ENCODE measurements at places on chromosomes 1 and 21. TPM values are rescaled to one million over a fixed set of nuclear protein-coding genes. Genes with fewer than 3 reads are reported as not detected.

GJA5 gene
- total RNA-seq = 62.2 TPM

GRCh38 chr1:229140119-229140396 is 130.9 kb upstream of the RAB4A start:
- no peak overlapping the region for H3K4me3 ChIP-seq
- H3K36me3 ChIP-seq = no peaks in the 10 kb centered on the region
- no peak overlapping the region for H3K27ac ChIP-seq
- H3K4me1 ChIP-seq = no peaks in the 10 kb centered on the region
- DNase-seq = no peak
- no peaks in the 10 kb centered on the region for H3K27me3 ChIP-seq

PDC gene
- total RNA-seq = not detected

- no peaks in the 10 kb centered on the region for H3K27me3 ChIP-seq
- no peak overlapping the region for H3K27ac ChIP-seq
- H3K4me1 ChIP-seq = peaks cover 9% of the 10 kb centered on the region
- DNase-seq = no peak
These were observed 56.1 kb upstream of the MRPS6 start for GRCh38 chr21:34017039-34017961.

GRCh38 chr1:32919811-32920733 is 18.9 kb upstream of the TMEM54 start:
- no peaks in the 10 kb centered on the region for H3K36me3 ChIP-seq
- no peak for DNase-seq
- H3K27me3 ChIP-seq = peaks cover 21% of the 10 kb centered on the region
- H3K27ac ChIP-seq = no peak overlapping the region
- peaks cover 5% of the 10 kb centered on the region for H3K4me1 ChIP-seq

ACTN2 gene
- total RNA-seq = 2.8 TPM

AMIGO1 gene
- 13.3 TPM for total RNA-seq

GRCh38 chr1:18970762-18971161 is 14.3 kb upstream of the IFFO2 start:
- H3K4me3 ChIP-seq = no peak overlapping the region
- H3K27ac ChIP-seq = no peak overlapping the region

LMX1A gene
- total RNA-seq = not detected

SKI gene
- total RNA-seq = 89.6 TPM

DNA sequence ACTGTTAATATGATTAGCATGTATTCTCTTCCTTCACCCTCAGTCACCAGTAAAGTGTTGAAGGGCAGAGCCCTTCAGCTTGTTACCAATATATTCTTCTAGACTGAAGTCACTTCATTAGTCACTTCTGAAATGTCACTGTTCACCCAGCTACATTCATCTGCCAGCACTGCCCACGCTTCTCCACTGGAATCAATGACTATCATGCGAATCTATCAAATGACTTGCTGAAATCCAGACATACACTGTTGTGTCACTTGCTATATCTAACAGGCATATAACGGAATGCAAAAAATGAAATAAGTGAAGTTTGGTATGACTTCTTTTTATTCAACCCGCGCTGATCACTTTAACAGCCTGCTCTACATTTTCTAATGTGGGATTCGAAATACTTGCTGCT is 16.1 kb downstream of the FH start:
- peaks cover 96% of the 10 kb centered on the region for H3K36me3 ChIP-seq
- H3K4me1 ChIP-seq = no peaks in the 10 kb centered on the region
- no peak overlapping the region for H3K27ac ChIP-seq
- no peaks in the 10 kb centered on the region for H3K27me3 ChIP-seq
- no peak overlapping the region for H3K4me3 ChIP-seq

OR14K1 gene
- not detected for total RNA-seq

TCHH gene
- total RNA-seq = 0.20 TPM

GRCh38 chr1:235074523-235075047 is 54.1 kb downstream of the TOMM20 start:
- DNase-seq = no peak
- H3K27me3 ChIP-seq = no peaks in the 10 kb centered on the region
- H3K36me3 ChIP-seq = no peaks in the 10 kb centered on the region
- H3K27ac ChIP-seq = peak overlapping the region; percentile 91

EXTL1 gene
- total RNA-seq = 0.49 TPM

DESI2 gene
- 53.1 TPM for total RNA-seq

NOS1AP gene
- 4.9 TPM for total RNA-seq

- no peak overlapping the region for H3K27ac ChIP-seq
- peaks cover 57% of the 10 kb centered on the region for H3K36me3 ChIP-seq
- H3K4me3 ChIP-seq = no peak overlapping the region
These were observed 24.9 kb downstream of the CFAP126 start for GRCh38 chr1:161342821-161343220.

DNA sequence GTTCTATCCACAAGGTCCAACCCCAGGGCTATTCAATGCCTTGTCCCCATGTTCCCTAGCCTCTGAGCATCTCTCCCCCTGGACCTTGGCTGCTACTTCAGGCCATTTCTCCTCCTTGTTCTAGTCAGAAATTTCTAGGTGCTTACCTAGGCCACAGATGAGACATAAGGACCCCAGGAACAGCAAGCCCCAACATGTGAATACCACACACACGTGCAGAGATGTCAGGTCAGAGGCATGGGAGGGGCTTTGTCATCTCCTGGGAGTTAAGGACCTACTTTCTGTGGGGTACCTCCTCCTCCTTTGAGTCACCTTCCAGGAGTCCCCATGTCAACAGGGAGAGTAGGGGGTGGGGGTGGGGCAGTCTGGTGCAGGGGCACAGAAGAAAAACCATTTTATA is 7.1 kb upstream of the RGS16 start:
- H3K27ac ChIP-seq = no peak overlapping the region
- no peak for DNase-seq
- no peaks in the 10 kb centered on the region for H3K36me3 ChIP-seq
- H3K4me3 ChIP-seq = no peak overlapping the region
- H3K4me1 ChIP-seq = peaks cover 19% of the 10 kb centered on the region

DNA sequence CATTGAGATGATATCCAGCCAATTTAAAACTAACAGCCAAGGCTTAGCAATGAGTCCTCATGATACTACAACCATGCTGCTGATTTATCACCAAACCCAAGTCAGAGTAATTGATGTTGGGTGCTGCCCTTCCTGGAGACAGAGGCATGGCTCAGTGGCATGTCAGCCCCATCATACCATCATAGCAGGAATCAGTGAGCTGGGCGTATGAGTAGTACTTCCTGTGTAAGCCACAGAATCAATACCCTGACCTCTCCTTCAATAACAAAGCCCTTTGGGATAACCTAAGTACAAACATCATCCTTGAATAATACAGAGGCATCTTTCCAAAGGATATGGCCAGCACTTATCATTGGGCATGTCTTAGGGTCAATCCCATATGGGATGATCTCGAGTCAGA is 3.0 kb upstream of the LCE1E start:
- H3K27me3 ChIP-seq = peaks cover 4% of the 10 kb centered on the region
- H3K36me3 ChIP-seq = no peaks in the 10 kb centered on the region
- no peaks in the 10 kb centered on the region for H3K4me1 ChIP-seq
- H3K27ac ChIP-seq = no peak overlapping the region
- no peak for DNase-seq

DNA sequence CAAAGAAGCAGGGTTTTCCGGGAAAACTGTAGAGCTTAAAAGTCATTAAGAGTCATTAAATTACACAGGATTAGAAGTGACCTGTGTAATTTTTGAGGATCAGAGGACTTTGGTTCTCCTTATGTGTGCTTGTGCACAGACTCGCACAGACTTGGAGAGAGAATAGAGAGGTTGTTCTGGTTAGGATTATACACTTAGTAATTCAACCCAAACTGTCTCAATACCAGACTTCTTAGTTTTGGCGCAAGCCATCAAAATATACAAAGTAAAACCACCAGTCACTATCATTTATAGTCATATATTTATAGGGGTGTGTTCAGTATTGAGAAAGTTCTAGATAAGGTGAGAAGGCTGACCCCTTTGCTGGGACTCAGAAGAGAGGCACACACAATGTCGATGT is 112.3 kb downstream of the HLX start:
- DNase-seq = no peak
- H3K36me3 ChIP-seq = no peaks in the 10 kb centered on the region
- no peak overlapping the region for H3K27ac ChIP-seq

DNA sequence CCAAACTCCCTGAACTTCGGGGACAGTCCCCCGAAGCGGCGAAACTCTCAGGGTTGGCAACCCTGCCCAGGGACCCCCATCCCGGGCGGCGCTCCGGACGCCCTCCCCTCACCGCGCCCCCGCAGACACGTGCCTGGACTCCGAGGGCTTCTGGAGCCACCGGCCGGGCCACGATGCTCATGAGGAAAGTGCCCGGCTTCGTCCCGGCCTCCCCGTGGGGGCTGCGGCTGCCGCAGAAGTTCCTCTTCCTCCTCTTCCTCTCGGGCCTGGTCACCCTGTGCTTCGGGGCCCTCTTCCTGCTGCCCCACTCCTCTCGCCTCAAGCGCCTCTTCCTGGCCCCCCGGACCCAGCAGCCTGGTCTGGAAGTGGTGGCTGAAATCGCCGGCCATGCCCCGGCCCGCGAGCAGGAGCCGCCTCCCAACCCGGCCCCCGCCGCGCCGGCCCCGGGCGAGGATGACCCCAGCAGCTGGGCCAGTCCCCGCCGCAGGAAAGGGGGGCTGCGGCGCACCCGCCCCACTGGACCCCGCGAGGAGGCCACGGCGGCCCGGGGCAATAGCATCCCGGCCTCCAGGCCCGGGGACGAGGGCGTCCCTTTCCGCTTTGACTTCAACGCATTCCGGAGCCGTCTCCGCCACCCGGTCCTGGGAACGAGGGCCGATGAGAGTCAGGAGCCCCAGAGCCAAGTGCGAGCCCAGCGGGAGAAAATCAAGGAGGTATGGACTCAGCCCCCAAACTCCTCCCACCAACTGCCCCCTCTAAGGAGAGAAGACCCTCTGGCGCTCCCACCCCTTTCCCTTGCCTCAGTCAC is 1.2 kb downstream of the MAN1C1 start:
- no peaks in the 10 kb centered on the region for H3K27me3 ChIP-seq
- peaks cover 20% of the 10 kb centered on the region for H3K4me1 ChIP-seq
- H3K4me3 ChIP-seq = peak overlapping the region; percentile 85
- no peaks in the 10 kb centered on the region for H3K36me3 ChIP-seq
- DNase-seq = peak; percentile 75
- peak overlapping the region; percentile 70 for H3K27ac ChIP-seq

- peaks cover 10% of the 10 kb centered on the region for H3K4me1 ChIP-seq
- no peak overlapping the region for H3K4me3 ChIP-seq
- H3K27ac ChIP-seq = no peak overlapping the region
- H3K27me3 ChIP-seq = no peaks in the 10 kb centered on the region
These were observed 13.6 kb downstream of the C1orf52 start for GRCh38 chr1:85245891-85246290.

Data from upper lobe of right lung (tissue), 1 donor.